ENCODE measurements at places on chromosomes 2 and 18.

- DNase-seq = no peak
These were observed 31.6 kb upstream of the GMCL1 start for GRCh38 chr2:69797836-69798289.

- DNase-seq = no peak
These were observed 54.5 kb upstream of the AFF3 start for GRCh38 chr2:100196786-100197494.

DNA sequence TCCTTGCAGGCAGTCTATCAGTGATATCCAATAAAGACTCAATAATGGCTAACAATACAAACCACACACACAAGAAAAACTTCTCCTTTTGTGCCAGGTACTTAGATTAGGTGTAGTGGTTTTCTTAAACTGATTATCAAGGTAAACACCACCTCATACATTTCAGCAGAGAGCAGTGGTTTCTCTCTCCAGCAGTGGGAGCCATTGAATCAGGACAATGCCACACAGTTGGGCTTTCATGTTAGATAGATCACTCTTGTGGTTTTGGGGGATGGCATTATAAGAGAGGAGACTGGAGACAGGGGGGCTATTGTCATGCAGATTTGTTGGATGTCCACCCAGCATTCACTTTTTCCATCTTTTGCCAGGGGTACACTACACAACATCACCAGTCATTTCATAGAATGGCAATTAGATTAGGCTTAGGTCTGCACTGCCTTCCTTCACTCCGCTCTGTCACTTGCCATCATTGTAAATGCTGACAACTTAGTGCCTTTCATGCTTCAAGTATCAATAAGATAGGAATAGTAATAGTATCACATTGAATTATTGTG lies 13.6 kb upstream of the IRS1 start:
- peak; percentile 24 for DNase-seq

- no peak for DNase-seq
These were observed 627 bp downstream of the RNF25 start for GRCh38 chr2:218671097-218671653.

DNA sequence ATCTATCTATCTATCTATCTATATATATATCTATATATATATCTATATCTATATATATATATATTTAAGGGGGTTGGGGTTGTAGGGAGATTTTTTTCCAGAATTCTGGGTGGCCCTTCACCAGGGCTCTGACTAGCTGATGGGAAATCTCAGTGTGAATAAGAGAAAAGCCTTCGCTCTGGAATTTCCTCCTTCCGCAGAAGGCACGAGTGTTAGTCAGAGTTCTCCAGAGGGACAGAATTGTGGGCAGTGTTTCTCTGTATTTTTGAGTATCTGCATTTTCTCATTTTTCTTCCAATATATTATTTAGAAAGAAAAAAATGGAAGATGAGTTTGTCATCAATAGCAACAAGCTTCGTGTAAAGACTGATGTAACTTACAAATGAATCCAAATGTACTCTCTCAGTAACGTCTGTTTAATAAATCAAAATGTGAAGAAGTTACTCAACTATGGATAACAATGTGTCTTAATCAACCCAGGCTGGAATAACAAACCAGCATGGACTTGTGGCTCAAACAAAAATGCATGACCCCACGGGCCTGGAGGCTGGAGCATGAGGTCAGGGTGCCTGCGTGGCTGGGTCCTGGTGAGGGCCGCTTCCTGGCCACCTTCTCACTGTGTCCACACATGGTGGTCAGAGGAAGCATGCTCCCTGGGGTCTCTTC lies 10.6 kb upstream of the SNTG2 start:
- DNase-seq = no peak

Data from NCI-H146 (cell line).